ENCODE measurements at places on chromosomes 12 and 14.

DNA sequence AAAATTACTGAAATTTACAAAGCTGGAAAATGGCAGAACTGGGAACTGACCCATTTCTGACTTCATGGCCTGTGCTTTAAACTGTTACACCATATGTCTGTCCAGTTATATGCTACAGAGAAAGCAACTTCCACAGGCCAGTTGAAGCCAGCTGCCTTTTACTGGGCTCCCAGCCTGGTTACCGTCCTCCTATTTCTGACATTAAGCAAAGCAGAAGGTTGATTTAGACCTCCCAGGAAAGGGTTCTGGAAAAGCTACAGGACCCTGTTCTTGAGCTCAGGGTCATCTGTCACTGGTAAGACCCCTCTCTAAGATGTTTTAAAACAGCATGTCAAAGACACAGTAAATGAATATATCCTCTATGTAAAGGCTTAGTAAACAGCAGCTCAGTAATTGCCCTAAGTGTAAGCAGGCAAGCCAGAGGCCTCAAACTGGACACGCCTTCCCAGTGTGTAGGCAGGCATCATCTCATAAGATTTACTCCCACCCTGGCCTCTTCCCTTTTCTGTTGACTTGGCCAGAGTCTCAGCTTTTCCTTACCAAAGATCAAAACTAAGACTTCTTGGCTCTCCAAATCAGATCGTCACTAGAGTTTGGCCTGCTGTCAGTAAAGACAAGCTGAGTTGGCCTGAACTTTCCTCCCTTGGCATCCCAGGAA lies 55.4 kb upstream of the RNU6-8 start:
- no peak for DNase-seq

- no peak for DNase-seq
These were observed 26.6 kb downstream of the LRCOL1 start for GRCh38 chr12:132583736-132584135.

- no peak for DNase-seq
These were observed 75.3 kb upstream of the ZDHHC17 start for GRCh38 chr12:76688631-76689030.

DNA sequence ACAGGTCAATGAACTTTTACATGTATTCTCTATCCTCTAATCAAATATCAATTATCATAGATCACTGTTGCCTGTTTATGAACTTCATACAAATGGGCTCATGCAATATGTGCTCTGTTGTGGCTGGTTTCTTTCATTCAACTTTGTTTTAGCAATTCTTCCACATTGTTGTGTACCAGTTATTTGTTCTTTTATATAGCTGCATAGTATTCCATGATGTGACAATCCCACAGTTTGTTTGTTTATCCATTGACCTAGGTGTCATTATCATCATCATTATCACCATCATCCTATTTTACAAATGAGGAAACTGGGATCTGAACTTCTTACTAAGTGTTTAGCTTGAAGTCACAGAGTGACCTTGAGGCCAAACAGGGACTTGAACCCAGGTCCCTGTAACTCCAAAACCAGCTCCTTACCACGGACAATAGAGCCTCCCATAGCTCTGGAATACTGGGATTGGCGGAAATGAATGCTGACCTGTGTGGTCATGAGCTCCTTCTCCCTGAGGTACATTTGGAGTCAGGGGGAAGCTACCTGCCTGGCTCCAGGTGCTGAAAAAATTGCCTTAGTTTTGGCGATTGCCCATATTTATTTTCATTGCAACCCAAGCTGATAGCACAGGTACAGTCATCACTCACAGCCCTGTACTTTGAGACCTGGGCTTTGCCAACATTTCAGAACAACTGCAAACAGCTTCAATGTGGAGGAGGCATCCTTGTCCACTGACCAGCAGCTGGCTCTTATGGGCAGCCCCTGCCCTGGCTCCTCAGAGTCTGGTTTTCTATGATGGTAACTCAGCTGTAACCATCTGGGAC lies 9.2 kb downstream of the ZFP36L1 start:
- no peak for DNase-seq

GRCh38 chr12:2645460-2645859 lies 149.3 kb upstream of the FKBP4 start:
- no peak for DNase-seq

- DNase-seq = peak; percentile 66
These were observed 745 bp downstream of the TRHDE start for GRCh38 chr12:72272731-72273498.

DNA sequence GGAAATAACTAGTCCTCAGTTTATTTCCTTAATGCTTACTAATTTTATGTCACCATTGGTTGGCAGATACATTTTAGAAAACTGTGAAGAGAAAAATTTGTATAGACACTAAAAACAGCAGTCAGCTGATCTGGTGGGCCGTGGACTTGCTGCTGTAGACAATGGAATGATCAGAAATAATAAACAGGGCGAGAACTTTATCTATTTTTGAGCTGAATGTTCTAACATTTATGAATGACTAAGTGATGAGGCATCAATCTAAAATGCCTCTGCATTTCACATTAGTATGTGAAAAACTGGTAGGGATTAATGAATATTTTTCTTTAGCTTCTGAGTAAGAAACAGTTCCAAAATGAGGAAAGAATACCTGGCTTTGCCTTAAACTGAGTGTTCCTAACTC lies 24.8 kb upstream of the PKP2 start:
- no peak for DNase-seq

DNA sequence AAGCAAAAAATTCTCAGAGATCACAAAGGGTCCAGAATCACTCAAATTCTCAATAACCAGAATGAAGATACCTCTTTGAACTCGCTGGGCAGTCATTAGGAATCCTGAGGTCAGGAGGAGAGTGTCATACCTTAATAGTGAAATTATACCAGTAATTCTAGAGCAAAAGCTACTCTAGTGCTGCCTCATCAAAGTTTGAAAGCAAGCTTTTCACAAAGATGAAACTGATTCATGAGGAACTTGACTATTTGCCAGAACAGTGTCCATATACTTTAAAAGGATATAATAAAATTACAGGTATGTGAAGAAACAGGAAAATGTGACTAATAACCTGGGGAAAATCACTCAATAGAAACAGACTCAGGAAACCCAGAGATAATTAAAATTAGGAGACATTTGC lies 44.5 kb downstream of the EML5 start:
- DNase-seq = no peak

Data from adipocyte (in vitro differentiated cells).